NCI-H1105 treated with DMSO at 0.1 percent for 48 hours (cell line): ENCODE measurements at places on chromosomes 4 and X.

DNA sequence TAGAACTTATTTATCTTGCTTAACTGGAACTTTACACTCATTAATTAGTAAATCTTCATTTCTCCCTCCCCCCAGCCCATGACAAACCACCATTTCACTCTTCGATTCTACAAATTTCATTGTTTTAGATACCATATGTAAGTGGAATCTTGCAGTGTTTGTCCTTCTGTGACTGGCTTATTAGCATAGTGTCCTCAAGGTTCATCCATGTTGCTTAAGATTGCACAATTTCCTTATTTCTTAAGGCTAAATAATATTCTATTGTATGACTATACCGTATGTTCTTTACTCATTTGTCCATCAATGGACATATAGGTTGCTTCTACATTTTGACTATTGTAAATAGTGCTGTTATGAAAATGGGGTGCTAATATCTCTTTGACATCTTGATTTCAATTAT is 24.5 kb upstream of the RNF212 start:
- DNase-seq, result no peak

- no peak for DNase-seq
Observed at GRCh38 chr4:78602334-78602733, 50.8 kb downstream of the ANXA3 start.

DNA sequence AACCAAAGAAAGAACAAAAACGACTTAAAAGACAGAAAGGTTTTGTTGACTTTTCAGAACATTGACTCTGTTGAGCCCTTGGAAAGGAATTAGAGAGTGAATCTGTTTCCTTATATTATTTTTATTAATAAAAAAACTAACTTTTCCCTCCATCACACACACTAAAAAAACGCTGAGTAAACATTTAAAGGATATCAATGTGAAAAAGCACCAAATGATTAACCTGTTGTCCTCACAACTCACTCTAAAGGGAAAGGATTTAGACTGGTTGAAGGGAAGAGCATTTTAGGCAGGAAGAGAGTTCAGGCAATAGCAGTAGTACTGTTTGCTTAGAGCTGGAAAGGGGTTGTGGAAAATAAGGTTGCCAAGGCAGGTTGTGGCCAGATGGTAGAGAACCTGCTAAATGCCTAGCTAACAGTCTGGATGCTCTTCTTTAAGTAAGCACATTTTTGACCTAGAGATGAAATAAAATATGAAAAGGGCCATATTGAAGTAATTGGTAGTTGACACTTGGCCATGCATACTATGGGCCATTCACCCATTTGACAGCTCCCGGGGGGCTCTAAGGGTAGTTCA is 98.0 kb upstream of the NDP start:
- no peak for DNase-seq

DNA sequence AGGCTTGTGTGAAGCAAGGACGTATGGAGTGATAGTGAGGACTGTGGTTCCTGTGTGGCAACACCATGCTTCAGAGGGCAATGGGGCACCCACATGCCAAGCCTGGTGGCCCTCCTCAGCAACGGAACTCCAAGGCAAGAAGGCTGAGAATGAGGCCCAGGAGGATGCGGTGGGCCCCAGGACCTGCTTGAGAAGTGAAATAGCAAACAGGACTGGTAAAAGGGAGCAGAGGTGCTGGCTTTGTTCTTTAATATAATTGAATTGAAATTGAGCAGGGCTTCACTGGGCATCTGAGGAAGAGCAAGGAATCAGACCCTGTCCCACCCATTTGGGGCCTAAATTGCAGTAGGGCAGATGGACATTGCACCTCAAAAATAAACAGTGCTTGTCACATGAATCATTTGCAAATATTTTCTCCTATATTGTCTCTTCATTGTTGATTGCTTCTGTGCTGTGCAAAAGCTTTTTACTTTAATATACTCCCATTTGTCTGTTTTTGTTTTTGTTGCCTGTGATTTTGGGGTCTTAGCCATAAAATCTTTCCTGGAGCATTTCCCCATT is 2.3 kb downstream of the TMEM187 start:
- DNase-seq, result peak; percentile 3

GRCh38 chr4:165866019-165866650 is 6.9 kb upstream of the TLL1 start:
- DNase-seq, result no peak

DNA sequence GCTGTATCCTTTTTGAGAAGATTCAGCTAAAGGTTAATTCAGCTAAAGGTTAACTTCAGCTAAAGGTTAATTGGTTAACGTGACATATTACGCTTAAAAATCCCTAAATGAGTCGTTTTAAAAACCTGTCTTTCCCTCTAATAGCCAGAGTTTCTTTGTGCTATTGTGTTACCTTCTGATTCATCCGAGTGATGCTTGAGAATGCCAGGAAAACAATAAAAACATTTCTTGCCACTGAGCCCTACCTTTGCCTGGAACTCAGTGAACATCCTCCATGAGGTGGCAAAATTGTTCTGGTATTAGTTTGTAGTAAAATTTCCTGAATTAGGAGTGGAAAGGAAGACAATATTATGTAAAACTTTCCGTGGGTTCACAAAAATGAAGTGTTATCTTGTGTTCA is 13.7 kb upstream of the TMPRSS11E start:
- no peak for DNase-seq

DNA sequence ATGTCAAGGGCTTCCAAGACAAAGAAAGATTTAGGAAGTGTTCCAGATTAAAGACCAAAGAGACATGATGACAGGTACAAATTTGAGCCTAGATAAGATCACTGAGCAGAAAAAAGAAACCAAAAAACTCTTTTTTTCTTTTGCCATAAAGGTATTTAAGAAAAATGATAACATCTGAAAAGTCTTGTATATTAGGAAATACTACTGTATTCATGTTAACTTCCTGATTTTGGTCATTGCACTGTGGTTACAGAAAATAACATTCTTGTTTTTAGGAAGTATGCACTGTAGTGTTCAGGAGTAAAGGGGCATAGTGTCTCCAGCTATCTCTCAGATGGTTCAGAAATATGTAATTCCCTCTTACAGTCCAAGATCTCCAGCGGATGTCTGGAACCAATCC is 37.1 kb downstream of the RWDD4 start:
- no peak for DNase-seq

DNA sequence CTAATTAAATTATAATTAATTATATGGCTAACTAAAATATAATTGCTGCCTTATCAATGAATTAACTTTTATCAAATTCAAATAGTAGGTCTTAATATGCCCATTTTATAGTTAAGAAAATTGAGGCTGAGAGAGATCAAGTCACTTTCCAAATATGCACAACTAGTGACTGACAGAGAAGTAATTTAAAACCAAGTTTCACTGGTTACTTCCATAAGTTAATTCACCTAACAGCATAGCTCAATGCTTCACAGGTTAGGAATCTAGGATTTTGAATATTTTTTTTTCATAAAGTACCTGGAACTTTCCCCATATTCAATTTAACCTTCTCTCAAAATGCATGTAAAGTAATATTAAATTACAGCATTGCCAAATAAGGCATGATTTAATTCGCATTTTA is 134.4 kb upstream of the VEGFC start:
- DNase-seq, result no peak

DNA sequence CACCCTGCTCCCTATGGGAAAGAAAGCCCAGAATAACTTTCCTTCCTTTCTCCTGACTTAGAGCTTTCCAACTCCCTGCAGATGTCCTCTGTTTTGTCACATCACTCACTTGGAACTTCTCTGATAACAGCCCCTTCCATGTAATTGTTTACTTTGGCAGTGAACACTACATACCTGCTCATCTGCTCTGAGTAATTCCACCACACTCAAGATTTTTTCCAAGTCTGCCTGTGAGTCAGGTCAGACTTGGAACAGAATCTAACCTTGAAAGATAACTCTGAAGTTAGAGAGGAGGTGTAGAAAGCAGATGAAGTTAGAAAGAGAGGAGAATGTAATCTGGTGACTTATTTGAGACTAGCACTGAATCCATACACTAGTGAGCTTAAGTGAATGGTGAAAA is 7.4 kb downstream of the MAGEB10 start:
- no peak for DNase-seq

- DNase-seq, result no peak
Observed at GRCh38 chr4:11904846-11905739, 476.4 kb upstream of the HS3ST1 start.

DNA sequence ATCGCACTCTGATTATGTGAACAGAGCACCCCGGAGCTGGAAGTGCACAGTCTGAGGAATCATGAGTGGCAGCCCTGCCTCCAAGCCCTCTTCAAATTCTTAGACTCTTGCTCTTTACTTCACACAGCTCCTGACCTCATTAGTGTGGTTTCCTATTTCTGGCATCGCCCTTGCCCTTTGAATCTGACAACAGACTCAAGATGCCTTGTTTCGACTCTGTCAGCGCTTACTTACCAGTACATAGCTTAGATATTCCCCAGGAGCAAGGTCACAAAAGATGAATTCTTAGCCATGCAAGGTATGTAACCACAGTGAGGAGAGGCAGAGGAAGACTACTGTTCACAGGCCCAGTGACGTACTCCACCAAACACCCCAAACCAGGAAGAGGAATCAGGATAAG is 167.2 kb downstream of the KDR start:
- no peak for DNase-seq

DNA sequence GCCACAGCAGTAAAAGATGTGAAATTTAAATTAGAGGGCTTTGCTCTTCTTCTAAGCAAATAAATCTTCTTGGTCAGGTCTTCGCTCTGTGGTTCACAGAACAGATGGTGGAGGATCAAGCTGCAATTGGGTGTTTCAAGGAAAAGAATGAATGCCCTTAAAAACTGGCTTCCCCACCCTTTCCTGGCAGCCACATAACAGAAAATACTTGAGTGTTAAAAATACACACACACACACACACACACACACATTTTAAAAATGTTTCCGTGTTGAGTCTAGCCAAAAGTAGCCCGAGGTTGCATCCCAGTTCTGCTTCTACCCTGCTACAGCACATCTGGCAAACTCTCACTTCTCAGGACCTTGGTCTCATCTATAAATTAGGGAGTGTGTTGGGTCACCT is 56.7 kb upstream of the FGFBP2 start:
- no peak for DNase-seq

- DNase-seq, result no peak
Observed at GRCh38 chrX:13287816-13288215, 32.0 kb downstream of the ATXN3L start.

DNA sequence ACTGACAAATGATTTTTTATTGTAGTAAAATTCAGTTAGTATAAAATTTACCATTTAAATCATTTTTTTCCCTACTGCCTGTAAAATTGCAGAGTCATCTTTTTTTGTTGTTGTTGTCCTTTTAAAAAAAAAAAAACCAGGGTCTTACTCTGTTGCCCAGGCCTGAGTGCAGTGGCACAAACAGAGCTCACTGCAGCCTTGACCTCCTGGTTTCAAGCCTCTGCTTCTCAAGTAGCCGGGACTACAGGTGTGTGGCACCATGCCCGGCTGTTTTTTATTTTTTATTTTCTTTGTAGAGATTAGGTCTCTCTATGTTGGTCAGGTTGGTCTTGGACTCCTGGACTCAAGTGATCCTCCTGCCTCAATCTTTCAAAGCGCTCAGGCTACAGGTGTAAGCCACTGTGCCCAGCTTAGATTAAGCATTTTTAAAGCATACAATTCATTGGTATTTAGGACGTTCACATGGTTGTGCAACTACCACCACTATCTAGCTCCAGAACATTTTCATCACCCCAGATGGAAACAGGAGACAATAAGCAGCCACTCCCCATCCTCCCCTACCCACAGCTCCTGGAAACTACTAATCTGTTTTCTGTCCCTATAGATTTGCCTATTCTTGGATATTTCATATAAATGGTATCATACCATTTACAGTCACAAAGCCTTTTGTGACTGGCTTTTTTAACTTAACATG is 59.7 kb upstream of the PGRMC2 start:
- no peak for DNase-seq

DNA sequence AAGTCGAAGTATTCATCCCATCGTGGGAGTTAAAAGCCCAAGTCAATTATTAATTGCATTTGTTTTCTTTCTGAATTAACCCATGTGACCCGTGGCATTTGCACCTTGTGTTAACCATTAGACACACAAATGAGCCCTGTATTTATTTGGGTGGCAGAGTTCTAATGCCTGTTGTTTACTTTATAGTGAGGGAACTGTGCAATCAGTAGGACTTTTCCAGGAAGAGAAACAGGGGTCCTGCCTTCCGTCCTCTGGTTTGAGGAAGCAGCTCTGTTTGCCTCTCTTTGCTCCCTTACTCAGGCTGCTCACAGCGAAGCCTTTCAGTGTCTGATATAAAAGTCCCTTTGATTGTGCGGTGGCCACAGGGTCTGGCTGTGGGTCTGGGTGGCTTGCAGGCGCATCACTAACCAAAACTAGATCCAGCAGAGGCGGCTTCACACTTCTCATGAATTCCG is 263.6 kb downstream of the PTTG2 start:
- DNase-seq, result no peak
